ENCODE measurements at places on chromosomes 5 and 9. TPM values are rescaled to one million over a fixed set of nuclear protein-coding genes. Genes with fewer than 3 reads are reported as not detected.
A peak's percentile ranks its signal among the peaks of the same experiment; 100 is the strongest.

DNA sequence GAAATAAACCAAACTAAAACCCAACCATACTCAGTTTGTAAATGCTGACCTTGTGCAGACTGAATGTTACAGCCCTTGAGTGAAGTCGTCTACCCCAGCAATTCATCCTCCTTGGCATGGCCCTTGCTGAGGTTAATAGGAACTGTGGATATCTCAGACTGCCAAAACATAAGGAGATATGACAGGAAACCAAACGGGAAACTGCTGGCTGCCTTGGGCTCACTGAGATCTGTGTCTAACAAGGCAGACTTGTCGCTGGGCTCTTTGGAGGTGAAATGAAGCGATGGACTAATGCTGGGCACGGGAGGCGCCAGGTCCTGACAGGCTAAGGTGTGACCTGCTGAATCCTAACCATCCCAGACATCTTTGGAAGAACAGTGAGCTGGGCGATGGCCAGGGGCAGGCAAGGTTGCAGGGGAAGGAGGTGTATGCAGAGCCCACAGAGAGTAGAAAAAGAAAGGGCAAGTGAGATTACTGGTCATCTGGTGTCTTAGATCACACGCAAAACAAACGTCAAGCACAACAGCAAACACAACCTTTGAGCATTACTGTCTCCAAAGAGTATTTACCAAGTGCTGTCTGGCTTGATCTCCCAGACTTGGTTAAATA lies 44.6 kb upstream of the ALDH1A1 start:
- H3K36me3 ChIP-seq, result no peaks in the 10 kb centered on the region
- no peaks in the 10 kb centered on the region for H3K4me1 ChIP-seq
- no peaks in the 10 kb centered on the region for H3K27me3 ChIP-seq

DNA sequence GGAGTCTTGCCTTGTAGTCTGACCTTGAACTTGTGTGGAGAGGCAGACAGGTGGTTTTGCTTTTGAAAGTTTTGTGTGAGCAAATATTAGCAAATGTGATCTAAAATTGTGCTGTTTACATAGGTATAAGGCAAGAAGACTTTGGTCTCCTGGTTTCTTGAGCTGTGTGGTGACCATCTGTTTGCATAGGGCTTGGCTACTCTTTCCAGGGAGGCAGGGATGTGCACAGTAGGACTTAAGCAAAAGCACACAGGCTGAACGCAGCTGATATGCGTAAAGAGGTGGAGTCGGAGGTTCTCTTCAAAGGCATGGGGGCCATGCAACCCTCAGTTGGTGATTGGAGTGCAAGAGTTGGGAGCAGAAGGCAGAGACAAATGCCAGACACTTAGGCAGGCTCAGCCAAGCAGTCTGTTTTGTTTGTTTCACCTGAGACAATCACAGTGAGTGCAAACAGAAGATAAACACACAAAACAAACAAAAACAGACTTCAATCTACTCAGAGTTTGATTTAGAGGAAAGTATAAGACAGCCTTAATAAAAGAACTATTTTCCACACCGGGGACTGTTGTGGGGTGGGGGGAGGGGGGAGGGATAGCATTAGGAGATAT lies 744.2 kb downstream of the MTRR start:
- H3K27ac ChIP-seq, result no peak overlapping the region
- no peaks in the 10 kb centered on the region for H3K4me1 ChIP-seq
- H3K4me3 ChIP-seq, result no peak overlapping the region
- H3K27me3 ChIP-seq, result no peaks in the 10 kb centered on the region

DNA sequence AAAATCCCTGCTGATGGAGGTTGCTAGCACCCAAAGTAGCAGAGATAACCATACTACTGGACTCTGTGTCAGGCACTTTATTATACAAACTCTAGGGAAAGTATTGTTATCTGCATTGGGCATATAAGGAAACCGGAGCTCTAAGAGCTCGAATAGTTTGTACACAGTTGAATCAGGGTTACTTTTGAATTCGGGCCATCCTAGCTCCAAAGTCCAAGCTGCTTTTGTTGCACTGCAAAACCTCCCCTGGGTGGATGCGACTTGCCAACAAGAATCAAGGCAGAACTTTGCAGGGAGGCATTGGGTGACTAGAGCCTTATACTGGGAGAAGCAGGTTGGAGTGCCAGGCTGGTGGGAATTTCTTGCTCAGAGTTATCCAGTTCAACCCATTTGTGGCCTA lies 435.1 kb downstream of the SPATA31D1 start:
- H3K27me3 ChIP-seq, result no peaks in the 10 kb centered on the region
- H3K4me3 ChIP-seq, result no peak overlapping the region
- no peak for DNase-seq
- no peak overlapping the region for H3K27ac ChIP-seq
- H3K4me1 ChIP-seq, result no peaks in the 10 kb centered on the region

GRCh38 chr5:108727651-108728565 lies 19.8 kb upstream of the FER start:
- H3K4me1 ChIP-seq, result peaks cover 22% of the 10 kb centered on the region
- H3K36me3 ChIP-seq, result no peaks in the 10 kb centered on the region
- no peaks in the 10 kb centered on the region for H3K27me3 ChIP-seq
- H3K27ac ChIP-seq, result peak overlapping the region; percentile 94
- H3K4me3 ChIP-seq, result peak overlapping the region; percentile 58

- H3K27ac ChIP-seq, result no peak overlapping the region
- H3K4me1 ChIP-seq, result peaks cover 29% of the 10 kb centered on the region
- no peak overlapping the region for H3K4me3 ChIP-seq
- no peak for DNase-seq
Observed at GRCh38 chr5:61159836-61160235, 2.4 kb downstream of the SMIM15 start.

- H3K27me3 ChIP-seq, result no peaks in the 10 kb centered on the region
- no peaks in the 10 kb centered on the region for H3K36me3 ChIP-seq
- H3K4me3 ChIP-seq, result no peak overlapping the region
- H3K27ac ChIP-seq, result no peak overlapping the region
Observed at GRCh38 chr5:34555699-34556508, 100.2 kb upstream of the RAI14 start.

GRCh38 chr9:100186356-100186755 lies 87.3 kb downstream of the INVS start:
- H3K36me3 ChIP-seq, result no peaks in the 10 kb centered on the region
- H3K27me3 ChIP-seq, result no peaks in the 10 kb centered on the region
- no peaks in the 10 kb centered on the region for H3K4me1 ChIP-seq
- H3K27ac ChIP-seq, result no peak overlapping the region
- DNase-seq, result no peak

DNA sequence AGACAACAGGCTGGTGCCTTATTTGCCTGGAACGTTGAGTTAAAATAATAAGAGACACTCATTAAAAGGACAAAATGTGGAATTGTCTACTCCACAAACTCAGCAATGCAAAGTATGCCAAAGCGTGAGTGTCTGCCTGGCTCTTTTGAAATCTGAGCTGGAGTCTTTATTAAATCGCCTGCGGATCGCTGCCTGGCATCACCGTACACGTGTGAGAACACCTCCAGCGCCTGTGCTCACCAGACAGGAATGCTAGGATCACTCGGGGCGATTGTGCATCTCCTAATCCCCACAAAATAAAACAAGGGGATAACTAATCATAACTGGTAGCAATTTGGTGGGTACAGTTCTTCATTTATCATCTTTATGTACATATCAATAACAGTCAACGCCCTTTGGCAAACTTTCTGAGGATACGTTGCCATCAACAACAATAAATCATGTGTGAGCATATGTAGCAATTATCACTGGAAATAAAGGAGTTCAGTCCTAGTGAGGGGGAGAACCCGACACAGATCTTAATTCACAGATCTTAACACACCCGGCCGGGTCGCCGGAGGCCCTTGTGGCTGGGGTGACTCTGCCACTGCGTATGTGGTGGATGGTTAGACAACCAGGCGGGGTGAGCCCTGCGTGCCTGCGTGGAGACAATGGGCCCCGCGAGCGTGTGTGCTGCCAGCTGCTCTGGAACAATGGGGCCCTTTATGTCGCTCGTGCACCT lies 284.9 kb upstream of the IRX1 start:
- no peaks in the 10 kb centered on the region for H3K27me3 ChIP-seq
- H3K36me3 ChIP-seq, result no peaks in the 10 kb centered on the region
- DNase-seq, result no peak
- H3K4me1 ChIP-seq, result no peaks in the 10 kb centered on the region
- no peak overlapping the region for H3K27ac ChIP-seq

GRCh38 chr9:95307538-95307937 lies 10.0 kb downstream of the FANCC start:
- no peaks in the 10 kb centered on the region for H3K36me3 ChIP-seq
- no peaks in the 10 kb centered on the region for H3K4me1 ChIP-seq
- H3K4me3 ChIP-seq, result no peak overlapping the region
- no peak for DNase-seq
- H3K27me3 ChIP-seq, result no peaks in the 10 kb centered on the region

DNA sequence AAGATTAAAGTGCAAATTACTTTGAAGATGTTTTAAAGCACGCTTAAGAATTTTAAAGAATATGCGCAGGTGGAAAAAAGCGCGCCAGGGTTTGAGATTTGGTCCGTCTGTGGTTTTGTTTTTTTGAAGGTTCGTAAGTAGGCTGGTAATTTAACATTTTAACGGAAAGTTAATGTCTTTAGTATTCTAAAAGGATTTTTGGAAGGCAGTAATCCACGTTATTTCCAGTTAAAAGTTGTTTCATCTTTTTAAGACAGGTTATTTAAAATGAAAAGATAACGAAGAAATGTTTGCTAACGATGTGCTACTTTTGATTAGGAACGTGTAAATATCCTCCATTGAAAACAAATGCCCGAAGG lies 1.9 kb downstream of the DMRT1 start:
- DNase-seq, result no peak
- H3K4me3 ChIP-seq, result no peak overlapping the region
- H3K4me1 ChIP-seq, result peaks cover 8% of the 10 kb centered on the region
- H3K27me3 ChIP-seq, result peaks cover 99% of the 10 kb centered on the region

- H3K27me3 ChIP-seq, result no peaks in the 10 kb centered on the region
- peak overlapping the region; percentile 71 for H3K27ac ChIP-seq
- no peak overlapping the region for H3K4me3 ChIP-seq
Observed at GRCh38 chr5:148972396-148972795, 90.5 kb downstream of the SH3TC2 start.

DNA sequence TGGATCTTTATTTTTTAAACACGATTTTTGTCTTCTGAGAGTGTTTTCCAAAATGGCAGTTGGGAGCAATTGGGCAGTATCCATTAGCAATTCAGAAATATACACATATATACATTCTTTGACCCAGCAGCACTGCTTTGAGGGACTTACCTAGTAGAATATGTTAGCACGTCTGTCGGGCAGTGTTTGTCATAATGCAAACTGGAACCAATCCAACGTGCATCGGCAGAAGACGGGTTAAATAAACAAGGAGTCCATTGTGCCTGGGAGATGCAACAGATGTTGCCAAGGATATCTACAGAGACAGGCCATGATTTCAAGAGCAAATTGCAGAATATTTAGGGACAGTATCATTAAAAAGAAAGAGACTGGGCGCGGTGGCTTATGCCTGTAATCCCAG lies 107.0 kb downstream of the COL5A1 start:
- DNase-seq, result peak; percentile 61
- H3K27me3 ChIP-seq, result no peaks in the 10 kb centered on the region
- H3K4me3 ChIP-seq, result no peak overlapping the region
- H3K27ac ChIP-seq, result no peak overlapping the region
- H3K4me1 ChIP-seq, result no peaks in the 10 kb centered on the region

GRCh38 chr5:142685418-142686209 lies at the start of gene FGF1:
TSS of gene FGF1 (minus strand) at chr5:142686090. CDS start at chr5:142614127, 71,963 bp downstream.
- peak within 1 kb of the TSS; percentile 31 for H3K27ac ChIP-seq
- no peak within 1 kb of the TSS for H3K4me3 ChIP-seq
- H3K36me3 ChIP-seq, result no peaks in the 10 kb centered on the region
- no peaks in the 10 kb centered on the region for H3K4me1 ChIP-seq
- H3K27me3 ChIP-seq, result no peaks in the 10 kb centered on the region

- H3K4me1 ChIP-seq, result no peaks in the 10 kb centered on the region
- no peak overlapping the region for H3K27ac ChIP-seq
- no peak overlapping the region for H3K4me3 ChIP-seq
- H3K27me3 ChIP-seq, result no peaks in the 10 kb centered on the region
- DNase-seq, result no peak
Observed at GRCh38 chr5:128403333-128403732, 134.7 kb downstream of the FBN2 start.

GRCh38 chr9:21853414-21853813 lies 51.0 kb downstream of the MTAP start:
- peaks cover 36% of the 10 kb centered on the region for H3K36me3 ChIP-seq
- no peaks in the 10 kb centered on the region for H3K27me3 ChIP-seq
- H3K4me3 ChIP-seq, result no peak overlapping the region

- H3K27me3 ChIP-seq, result no peaks in the 10 kb centered on the region
- DNase-seq, result no peak
- no peak overlapping the region for H3K4me3 ChIP-seq
- H3K4me1 ChIP-seq, result no peaks in the 10 kb centered on the region
Observed at GRCh38 chr5:144232285-144232684, 61.6 kb downstream of the KCTD16 start.

- H3K4me3 ChIP-seq, result no peak overlapping the region
- peaks cover 16% of the 10 kb centered on the region for H3K27me3 ChIP-seq
- H3K4me1 ChIP-seq, result no peaks in the 10 kb centered on the region
- no peaks in the 10 kb centered on the region for H3K36me3 ChIP-seq
- no peak overlapping the region for H3K27ac ChIP-seq
Observed at GRCh38 chr9:138098116-138098907, 220.7 kb downstream of the CACNA1B start.

DNA sequence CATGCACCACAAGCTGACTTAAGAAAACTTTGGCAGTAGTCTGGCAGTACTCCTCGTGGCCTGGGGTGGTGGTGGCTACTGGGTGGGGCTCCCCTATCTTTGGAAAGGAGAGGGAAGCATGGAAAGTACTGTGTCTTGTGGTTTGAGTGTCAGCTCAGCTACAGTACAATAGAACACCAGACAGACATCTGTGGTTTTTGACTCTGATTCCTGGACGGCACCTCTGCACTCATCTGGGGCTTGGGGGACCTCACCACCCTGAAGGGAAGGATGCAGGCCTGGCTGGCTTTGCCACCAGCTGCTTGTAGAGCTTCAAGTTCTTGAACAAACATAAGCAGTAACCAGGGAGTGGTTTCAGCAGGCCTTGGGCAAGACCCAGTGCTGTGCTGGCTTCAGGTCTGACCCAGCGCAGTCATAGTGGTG lies 40.6 kb downstream of the TNFSF8 start:
- DNase-seq, result no peak
- peaks cover 5% of the 10 kb centered on the region for H3K4me1 ChIP-seq
- H3K27me3 ChIP-seq, result no peaks in the 10 kb centered on the region
- H3K36me3 ChIP-seq, result no peaks in the 10 kb centered on the region

Gene NRG2
- 0.68 TPM for total RNA-seq

Gene LCN2
- 37.7 TPM for total RNA-seq

Gene PKD2L2
- total RNA-seq, result not detected

Gene FAM240B
- total RNA-seq, result not detected

Gene ALDH7A1
- total RNA-seq, result 34.2 TPM

Gene TPPP
- total RNA-seq, result 9.6 TPM

Gene OR1J2
- not detected for total RNA-seq

Gene KIAA0825
- 5.1 TPM for total RNA-seq

Gene TMEM174
- total RNA-seq, result not detected

Gene SHISAL2B
- total RNA-seq, result not detected

Gene BASP1
- total RNA-seq, result 45.9 TPM

Measured in left lung (tissue), 14 donors.